Fibroblast of skin of scalp (primary cell): ENCODE measurements at places on chromosomes 6 and 20.

- DNase-seq, result no peak
These were observed 97.1 kb upstream of the IYD start for GRCh38 chr6:150271501-150272263.

- DNase-seq, result no peak
These were observed 18.8 kb upstream of the MRGBP start for GRCh38 chr20:62777528-62777830.

GRCh38 chr6:11460001-11460668 lies 77.4 kb upstream of the TMEM170B start:
- DNase-seq, result peak; percentile 21

DNA sequence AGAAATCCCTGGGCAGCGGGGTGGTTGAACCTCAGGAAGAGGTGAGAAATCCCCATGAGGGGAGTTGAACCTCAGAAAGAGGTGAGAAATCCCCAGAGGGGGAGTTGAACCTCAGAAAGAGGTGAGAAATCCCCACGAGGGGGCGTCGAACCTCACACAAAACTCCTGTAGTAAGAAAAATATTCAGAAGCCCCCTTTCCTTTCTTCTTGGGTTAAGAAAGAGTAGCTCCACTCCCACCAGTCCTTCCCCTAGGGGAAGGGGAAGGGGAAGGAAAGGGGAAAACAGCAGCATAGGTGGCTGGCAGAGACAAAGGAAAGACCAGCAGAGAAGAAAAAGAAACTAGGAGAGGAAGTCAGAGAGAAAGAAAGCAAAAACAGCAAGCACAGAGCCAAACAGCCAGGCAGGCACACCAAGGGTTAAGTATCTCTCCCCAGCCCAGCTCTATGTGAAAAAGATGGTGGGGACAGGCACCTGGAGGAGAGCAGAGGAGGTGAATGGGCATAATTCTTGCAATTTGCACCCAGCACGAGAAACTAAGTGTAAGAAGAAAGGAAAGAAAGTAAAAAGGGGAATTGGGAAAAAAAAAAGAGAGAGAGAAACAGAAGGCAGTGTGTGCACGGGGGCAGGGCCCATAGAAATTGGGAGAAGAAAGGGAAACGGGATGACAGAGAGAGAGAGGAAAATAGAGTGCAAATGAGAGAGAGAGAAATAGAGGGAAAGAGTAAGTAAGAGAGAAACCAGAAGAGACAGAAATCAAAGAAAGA lies 88.2 kb downstream of the PLG start:
- no peak for DNase-seq

DNA sequence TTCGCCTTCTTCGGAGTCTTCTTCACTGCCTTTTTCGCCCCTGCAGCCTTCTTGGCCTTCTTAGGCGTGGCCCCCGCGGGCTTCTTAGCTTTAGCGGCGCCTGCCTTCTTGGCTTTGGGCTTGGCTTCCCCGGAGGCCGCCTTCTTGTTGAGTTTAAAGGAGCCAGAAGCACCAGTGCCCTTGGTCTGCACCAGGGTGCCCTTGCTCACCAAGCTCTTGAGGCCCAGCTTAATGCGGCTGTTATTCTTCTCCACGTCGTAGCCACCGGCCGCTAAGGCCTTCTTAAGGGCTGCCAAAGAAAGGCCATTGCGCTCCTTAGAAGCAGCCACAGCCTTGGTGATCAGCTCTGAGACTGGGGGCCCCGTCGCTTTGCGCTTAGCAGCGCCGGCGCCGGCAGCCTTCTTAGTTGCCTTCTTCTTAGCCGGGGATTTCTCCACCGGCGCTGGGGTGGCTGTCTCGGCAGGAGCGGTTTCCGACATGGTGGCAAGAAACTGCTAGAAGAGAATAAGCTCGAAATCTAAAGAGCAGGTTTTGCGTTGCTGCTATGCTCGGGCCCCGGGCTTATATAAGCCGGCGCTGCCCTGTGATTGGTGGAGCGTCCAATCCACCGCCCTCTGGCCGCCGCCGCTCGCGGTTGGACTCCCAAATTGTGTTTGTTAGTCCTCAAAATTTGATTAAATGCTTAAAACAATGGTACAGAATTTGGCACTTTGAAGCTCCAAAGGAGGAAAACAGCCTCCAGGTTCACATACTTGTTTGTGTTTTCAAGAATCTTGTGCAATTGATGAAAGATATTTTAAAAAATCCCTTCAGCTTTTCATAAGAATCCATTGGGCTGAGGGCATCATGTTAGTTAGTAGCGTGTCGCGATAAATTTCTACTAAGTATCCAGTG lies 44.9 kb downstream of the OR2B2 start:
- peak; percentile 87 for DNase-seq

GRCh38 chr20:51769976-51770615 lies 1.9 kb upstream of the ATP9A start:
- DNase-seq, result no peak

DNA sequence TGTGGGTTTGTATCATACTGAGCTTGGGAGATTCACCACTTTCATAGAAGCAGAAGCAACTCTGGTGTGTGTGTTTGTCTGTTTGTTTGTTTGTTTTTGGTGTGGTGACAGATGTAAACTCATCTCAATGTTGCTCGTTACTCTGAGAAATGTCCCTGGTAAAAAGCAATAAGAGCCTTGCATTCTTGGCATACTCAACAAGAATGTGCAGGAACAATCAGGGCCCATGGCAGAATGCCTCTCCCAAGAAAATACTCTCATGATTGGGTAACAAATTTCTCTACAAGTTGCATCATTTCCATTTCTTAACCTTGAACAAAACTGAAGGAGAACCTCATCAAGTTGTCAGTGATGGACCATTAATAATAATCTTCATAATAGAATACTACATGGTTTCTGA lies 43.0 kb upstream of the PKHD1 start:
- DNase-seq, result no peak
